ENCODE measurements at places on chromosomes 5 and 9.

- no peak for DNase-seq
Measured at GRCh38 chr5:177600508-177601018, 631 bp downstream of the B4GALT7 start.

GRCh38 chr9:8857068-8857925 is 1057.7 kb upstream of the DMAC1 start:
- no peak for DNase-seq

GRCh38 chr5:66757219-66757833 is 161.1 kb downstream of the MAST4 start:
- DNase-seq: no peak

DNA sequence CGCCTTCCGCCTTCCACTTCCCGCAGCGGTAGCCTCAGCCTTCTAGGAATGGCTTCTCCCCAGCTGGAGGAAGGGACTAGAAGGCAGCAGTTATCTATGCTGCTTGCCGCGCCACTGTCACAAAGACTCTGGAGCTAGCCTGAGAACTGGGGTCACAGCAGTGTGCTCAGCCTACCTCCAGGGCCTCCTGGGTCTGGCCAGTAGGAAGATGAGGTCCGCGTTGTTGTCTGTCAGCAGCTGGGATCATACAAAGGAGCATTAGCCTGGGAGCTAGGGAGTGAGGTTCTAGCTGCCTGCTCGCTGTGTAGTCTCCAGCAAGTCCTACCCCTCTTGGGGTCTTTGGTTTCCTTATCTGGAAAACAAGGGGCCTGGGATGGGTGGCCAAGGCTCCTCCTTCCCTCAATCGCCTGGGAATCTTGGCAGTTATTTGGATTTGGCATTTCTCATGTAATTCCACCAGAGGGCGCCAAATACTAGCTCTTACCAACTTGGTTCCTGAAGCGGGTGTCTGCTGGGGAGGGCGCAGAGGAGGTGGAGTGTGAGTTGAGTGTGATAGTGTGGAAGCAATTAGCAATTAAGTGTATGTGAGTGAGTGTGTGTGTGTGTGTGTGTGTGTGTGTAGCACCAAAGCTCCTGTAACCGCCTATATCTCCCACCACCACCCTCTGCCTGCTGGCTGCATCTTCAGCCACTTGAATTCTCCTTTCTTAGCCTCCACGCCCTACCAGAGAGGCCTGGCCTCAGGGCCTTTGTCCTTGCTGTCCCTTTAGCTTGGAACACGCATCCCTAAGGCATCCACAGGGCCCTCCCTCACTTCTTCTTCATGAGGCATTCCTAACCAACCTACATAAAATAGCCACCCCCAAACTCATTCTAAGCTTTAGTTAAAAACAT is 97.1 kb downstream of the ENTREP1 start:
- peak; percentile 23 for DNase-seq

- no peak for DNase-seq
Measured at GRCh38 chr5:119382169-119382568, 26.4 kb downstream of the TNFAIP8 start.

DNA sequence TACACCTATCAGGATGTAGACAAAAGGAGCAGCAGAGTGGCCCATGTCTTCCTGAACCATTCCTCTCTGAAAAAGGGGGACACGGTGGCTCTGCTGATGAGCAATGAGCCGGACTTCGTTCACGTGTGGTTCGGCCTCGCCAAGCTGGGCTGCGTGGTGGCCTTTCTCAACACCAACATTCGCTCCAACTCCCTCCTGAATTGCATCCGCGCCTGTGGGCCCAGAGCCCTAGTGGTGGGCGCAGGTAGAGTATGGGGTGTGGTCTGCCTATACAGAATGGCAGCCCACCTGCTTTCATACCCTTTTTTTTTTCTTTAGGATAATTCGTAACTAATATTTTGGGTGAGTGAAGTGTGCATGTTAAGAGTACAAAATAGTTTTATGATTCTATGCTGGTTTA is 1.1 kb downstream of the SLC27A6 start:
- no peak for DNase-seq

DNA sequence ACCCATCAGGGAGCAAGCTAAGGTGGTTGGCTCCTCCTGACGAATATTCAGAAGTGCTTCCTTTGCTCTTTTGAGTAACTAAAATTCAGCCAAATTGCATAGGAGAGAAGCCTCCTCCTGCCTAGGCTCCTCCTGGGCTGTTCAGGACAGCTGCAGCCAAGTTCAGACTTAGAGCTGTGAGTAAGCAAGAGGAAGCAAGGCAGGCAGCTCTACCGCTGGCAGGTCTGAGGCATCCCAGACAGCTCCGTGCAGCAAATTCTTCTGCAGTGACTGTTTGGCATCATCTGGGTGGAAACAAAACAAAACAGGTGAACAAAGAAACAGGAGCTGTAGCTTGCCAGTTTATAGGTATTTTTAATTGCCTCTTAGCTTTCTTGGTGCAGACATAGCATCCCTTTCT is 421.0 kb downstream of the GADD45G start:
- DNase-seq: no peak

DNA sequence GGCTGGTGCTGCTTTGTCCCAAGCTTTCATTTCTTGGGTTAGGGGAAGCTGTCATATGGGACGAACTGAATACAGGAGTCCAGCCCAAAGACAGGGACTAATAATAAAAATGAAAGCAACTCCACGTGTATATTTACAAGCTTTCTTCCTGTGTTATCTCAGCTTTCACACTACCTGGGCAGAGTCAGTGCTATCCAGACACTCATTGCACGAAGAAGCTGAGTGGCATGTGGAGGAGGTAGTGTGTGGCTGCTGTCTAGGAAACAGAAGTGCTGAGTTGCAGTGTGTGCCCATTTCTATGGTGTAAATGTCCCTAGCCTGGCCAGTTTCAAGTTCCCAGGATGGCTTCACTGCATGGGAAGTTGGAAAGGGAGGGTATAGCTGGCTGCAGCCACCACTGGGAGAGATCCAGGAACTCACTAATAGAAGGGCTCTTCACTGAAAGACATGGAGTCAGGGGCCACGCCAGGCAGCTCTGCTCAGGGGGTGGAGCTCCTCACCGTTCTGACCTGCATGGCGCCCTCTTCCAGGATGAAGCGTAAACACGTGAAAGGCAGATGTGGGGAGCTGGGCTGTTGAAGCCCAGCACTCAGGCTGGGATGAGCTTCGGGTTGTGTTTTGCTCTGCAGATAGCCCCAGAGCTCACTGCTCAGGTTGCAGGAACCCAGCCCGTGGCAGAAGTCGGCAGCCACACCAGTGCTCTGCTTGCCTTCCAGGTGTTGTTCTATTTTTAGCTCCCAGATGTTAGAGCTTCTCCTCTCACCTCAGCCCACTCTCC is 116.9 kb downstream of the IRX2 start:
- DNase-seq: no peak

DNA sequence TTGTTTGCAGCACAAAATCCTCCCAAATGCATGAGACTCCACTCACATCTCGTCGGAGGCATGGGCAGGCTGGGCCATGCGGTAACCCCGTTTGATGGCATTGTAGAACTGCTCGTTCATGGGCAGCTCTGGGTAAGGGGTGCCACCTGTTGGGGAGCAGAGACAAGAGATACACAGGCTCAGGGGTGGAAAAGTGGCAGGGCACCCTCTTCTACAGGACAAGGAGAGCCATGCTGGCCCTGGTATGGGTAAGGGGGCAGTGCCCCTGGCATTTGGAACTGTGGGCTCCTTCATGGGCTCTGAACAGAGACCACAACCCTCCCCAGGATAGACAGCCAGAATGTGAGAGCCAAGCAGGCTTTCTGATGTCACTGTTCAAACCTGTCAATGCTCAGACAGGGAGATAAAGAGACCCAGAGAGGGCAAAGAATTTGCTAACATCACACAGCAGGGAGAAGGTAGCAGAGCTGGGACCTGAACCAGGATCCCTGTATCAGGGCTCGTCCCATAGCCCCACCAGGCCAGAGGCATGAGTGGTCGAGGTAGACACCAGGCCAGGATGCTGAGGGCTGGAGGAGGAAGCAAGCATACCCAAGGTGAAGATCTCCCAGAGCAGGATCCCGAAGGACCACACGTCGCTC is 33.2 kb upstream of the CSF1R start:
- DNase-seq: no peak

GRCh38 chr9:121292051-121292450 is 24.1 kb downstream of the GSN start:
- DNase-seq: no peak

DNA sequence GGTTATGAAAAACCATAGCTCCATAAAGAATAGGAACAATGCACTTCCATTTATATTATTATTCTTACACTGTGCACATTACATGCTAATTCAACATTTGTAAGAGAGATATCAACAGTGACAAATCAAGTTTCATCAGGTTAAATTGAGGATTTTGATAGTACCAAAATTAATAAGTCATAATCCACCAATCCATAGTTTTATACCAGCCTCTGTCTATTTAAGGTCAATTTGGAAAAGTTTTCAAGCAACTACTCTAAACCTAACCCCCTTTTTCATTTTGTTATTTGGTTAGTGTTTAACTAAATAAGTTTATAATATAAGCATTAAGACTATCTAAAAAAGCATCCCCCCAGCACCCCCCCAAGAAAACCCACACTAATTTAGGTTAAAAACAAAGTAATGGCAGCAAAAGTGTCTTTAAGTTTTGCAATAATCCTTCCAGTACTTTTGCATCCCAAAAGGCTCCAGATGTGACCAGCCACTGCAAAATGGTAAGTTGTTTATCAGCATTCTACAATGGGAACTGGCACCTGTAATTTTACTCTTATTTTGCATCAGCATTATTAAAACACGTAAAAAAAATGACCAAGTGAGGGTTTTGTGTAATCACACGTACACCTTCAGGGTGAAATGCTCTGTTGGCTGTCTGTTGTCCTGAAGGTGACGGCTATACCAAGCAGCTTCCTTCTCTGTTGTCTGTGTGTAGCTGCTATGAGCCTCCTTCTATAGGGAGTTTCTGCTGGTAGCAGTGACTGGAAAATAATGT is 36.8 kb upstream of the SSBP2 start:
- no peak for DNase-seq

GRCh38 chr5:74155501-74155900 is 485.0 kb downstream of the ENC1 start:
- DNase-seq: no peak

All from stimulated activated CD4-positive, alpha-beta T cell treated with anti-CD3 and anti-CD28 coated beads, Interleukin-15, amount 100 ng/mL, for 48 hours (primary cell).